BJ (cell line): ENCODE measurements at places on chromosomes 4 and X.

GRCh38 chrX:138866643-138867042, 155.1 kb upstream of the FGF13 start:
- no peak for DNase-seq

DNA sequence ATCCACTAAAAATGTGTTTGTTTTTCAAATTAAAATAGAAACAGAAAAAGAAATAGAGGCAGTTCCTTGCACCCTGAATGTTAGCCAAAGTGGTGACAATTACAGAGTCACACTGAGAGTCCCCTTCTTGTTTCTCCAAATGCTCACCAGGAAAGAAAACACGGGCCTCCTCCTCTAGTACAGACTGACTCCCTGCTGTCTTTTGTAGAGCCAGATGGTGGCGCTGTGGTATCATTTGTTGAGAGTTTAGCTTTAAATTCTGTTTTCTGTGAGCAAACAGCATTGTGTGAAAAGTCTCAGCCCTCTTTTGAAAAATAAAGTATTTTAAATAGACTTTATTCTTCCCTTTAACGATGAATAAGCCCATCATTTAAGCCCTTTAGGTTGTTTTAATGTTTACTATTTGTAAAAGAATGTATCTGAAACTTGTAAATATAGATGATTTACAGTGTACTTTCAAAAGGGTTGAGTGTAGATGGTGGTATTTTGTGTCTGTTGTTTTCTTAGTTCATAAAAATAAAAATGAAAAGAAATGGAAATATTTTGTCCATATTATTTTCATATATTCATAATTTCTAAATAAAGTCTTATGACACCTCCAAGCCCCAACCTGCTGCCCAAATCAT, 36.9 kb upstream of the ATOH1 start:
- no peak for DNase-seq

- DNase-seq, result no peak
These were observed 32.1 kb upstream of the BEND2 start for GRCh38 chrX:18252644-18253359.

GRCh38 chrX:19122641-19123009, 357 bp upstream of the ADGRG2 start:
- DNase-seq, result no peak
